Panc1 (cell line): ENCODE measurements at places on chromosomes 11 and 22. TPM values are rescaled to one million over a fixed set of nuclear protein-coding genes. Genes with fewer than 3 reads are reported as not detected.

GRCh38 chr11:125279676-125280418 lies 115.3 kb downstream of the PKNOX2 start:
- DNase-seq = no peak

- DNase-seq = no peak
These were observed 56.7 kb downstream of the PHF21B start for GRCh38 chr22:44952863-44953746.

- no peak for DNase-seq
These were observed 745 bp upstream of the ZBTB44 start for GRCh38 chr11:130315354-130315970.

DNA sequence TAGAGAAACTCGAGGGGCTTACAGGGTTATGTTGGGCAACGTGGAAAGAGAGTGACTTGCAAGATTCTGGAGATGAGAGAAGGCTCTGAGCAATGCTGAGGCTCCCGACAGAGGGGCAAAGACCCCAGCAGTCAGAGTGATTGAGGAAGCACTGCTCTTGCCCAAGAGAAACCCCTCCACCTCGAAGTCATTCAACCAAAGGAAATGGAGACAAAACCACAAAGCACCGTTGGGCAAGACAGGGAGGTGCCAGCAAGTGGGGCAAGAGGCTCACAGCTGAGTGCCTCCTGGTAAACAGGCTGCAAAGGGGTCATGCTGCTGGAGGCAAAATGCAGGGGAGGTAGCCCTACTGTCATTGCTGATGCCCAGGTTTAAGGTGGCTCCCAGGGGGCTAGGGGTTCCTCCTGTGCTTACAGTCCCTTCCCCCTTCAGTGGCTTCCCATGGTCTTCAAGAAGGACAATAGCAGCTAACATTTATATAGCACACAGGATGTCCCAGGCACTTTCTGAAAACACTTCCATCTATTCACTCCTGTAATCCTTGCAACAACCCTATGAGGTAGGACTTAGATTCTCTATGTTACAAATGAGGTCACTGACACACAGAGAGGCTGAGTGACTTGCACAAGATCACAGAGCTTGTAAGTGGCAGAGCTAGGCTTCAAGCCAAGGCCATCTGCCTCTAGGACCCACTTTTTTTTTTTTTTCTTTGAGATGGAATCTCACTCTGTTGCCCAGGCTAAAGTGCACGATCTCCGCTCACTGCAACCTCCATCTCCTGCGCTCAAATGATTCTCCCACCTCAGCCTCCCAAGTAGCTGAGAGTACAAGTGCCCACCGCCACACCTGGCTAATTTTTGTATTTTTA lies 18.1 kb upstream of the MYH9 start:
- no peak for DNase-seq

The APOBEC3A gene
- not detected for total RNA-seq

GRCh38 chr22:35719212-35719875 lies 1.7 kb downstream of the APOL5 start:
- DNase-seq = no peak

DNA sequence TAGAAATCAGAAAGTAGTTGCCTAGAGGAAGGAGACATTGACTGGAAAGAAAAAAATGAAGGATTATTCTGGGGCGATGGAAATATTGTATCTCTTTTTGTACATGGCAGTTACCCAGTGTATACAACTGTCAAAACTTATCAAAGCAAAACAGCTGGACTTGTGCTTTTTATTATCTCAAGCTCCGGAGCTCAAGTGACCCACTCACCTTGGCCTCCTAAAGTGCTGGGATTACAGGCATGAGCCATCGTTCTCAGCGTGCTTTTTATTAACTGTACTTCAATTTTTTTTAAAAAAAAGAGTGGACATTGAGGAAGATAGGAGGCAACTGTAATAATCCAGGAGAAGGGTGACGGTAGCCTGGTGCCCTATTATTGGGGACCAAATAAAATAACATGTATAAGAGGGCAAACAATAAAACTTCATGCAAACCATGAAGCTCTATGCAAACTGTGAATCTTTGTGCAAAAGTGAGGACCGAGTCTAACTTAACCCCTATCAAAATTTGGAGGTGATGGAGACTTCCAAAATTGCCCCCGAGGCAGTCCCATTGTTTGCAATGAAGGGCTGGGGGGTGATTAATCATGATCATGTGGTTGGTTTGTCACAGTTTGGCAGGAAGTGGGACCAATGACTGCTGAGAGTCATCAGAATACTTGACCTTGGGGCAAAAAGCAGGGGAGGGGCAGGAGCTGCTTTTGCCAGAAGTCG lies 23.5 kb downstream of the FZD4 start:
- no peak for DNase-seq

GRCh38 chr22:19466126-19466716 lies 12.8 kb downstream of the UFD1 start:
- DNase-seq = no peak

DNA sequence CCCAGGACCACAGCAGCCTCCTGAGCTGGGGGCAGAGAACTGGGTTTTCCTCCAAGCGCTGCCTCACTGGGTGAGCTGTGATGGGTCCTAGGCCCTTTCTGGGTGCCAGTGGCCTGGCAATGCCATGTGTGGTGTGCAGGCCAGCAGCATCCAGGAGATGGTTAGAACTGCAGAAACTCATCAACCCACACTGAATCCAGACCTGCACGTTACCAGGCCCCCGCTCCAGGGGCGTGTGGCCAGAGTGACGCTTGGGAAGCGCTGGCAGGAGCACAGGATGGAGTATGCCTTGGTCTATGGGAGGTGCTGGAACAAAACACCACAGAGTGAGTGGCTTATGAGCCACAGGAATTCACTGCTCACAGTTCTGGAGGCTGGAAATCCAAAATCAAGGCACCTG lies 97.0 kb downstream of the MN1 start:
- DNase-seq = no peak

DNA sequence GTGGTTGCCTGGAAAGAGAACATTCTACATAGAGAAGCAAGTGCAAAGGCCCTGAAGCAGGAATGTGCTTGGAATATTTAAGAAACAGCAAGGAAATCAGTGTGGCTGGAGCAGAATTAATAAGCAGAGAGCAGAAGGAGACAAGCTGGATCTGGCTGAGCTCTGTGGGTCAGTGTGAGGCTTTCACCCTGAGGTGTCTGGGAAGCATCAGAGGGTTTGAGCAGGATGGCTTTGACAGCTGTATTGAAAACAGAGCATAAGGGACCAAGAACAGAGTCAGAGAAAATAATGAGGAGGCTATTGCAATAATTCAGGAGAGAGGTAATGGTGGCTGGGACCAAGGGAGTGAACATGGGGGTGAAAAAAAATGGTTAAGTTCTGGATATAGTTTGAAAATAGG lies 199.6 kb downstream of the NXPE2 start:
- DNase-seq = no peak

GRCh38 chr11:15764326-15764725 lies 592.0 kb downstream of the SOX6 start:
- no peak for DNase-seq

The CBLIF gene
- total RNA-seq = not detected

- no peak for DNase-seq
These were observed 96.0 kb downstream of the TRPC6 start for GRCh38 chr11:101487775-101488174.

GRCh38 chr11:120331301-120331996 lies 4.8 kb upstream of the ARHGEF12 start:
- no peak for DNase-seq

- no peak for DNase-seq
These were observed 1.3 kb upstream of the B4GALNT4 start for GRCh38 chr11:367956-368413.

DNA sequence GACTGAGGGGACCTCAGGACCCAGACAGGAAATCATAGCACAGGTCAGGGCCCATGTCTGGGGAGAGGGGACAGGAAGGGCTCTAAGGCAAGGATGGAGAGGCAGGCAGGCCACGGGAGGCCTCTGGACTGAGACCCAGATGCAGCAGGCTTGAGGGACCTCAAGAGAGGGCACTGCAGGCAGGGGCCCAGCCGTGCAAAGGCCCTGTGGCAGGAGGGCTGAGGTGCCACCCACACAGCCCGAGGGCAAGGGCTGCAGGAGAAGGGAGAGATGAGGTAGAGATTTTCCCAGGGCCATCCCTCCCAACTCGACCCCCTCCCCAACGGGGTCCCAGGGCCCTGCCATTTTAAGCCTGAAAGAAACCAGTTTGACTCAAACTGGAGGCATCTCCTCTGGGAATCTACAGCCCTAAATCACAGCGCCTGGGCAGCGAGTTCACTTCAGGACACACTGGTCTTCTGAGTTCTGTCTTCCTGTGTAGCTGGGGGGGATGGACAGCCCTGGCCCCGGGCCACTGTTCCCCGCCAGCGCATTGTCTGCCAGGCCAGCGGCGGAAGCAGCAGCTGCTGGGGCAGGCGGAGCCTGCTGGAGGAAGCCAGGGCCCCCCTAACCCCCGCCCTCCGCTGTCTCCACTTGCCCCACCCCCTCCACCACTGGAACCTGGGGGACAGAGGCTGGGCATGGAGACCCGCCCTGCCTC lies 20.3 kb upstream of the WNT7B start:
- DNase-seq = no peak

The CREB3L1 gene
- total RNA-seq = 35.6 TPM

The SPI1 gene
- 0.31 TPM for total RNA-seq

DNA sequence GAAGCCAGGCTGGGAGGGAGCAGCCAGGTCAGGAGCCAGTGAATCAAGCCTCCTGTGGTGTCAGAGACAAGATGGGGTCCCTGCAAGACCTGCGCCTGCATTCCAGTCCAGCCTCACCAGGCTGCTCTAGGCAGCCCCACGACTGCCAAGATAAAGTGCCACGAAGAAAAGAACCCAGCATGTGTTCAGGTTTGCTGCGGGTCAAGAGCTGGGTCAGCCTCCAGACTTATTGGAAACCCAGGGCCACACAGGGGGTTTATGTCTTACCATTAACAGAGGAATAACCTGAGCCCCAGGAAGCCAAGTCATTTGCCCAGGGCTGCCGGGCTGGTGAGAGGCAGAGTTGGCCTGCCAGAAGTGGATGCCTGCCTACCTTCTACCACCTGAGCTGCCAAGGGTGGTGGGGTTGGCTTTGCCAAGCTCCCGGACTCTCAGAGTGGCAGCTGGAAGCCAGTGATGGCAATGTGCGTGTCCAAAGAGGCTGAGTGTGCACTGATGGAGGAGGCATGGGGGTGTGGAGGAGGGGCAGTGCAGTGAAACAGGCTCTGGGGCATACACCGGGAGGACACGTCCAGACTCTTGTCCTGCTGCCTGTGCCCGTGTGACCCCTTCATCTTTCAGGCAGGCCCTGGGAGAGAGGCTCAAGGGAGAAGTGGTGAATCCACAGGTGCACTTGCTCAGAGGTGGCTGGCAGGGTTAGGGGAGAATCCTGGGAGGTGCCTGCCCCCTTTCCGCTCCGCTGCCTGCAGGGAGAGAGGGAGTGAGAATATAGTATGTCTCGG lies 1.7 kb downstream of the RASD2 start:
- no peak for DNase-seq

- DNase-seq = no peak
These were observed 9.0 kb upstream of the KCNQ1OT1 start for GRCh38 chr11:2708757-2709281.

DNA sequence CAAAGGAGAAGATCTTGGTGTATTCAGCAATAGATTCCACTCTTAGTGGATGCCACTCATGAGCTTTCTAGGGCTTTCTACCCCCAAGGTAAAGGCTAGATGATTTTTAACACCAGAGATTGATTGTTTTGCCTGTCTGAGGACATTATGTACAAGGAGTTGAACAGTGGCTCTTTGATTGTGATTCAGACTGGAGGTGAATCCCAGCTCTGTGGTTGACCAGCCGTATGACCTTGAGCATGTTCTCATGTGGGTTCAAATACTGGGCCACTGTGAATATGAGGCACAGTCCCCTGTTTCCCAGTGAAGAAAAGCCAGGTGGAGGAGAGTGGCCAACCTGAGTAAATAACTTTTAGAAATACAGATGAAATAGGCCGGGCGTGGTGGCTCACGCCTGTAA lies 24.0 kb upstream of the PARVB start:
- DNase-seq = no peak

The TMPRSS6 gene
- not detected for total RNA-seq

GRCh38 chr22:19430890-19431541 lies 517 bp downstream of the HIRA start:
- no peak for DNase-seq

The C11orf86 gene
- 0.28 TPM for total RNA-seq

The OR8D1 gene
- total RNA-seq = not detected

DNA sequence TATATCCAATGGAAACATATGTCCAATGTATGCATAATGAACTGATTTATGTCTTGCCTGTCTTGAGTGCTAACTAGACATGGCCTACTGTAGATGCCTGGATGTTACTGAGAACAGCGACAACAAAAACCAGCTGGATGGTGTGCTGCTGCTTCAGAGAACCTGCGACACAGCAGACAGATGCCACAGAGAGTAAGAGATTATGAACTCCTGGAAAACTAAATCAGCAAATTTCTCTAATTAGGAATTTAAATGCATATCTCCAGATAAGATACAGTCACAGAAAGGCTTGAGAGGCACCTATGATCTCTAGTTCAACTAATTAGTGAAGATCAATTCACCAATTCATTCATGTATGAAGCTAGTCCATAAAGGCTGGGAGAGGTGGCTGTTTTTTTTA lies 1508.0 kb upstream of the TENM4 start:
- DNase-seq = no peak

DNA sequence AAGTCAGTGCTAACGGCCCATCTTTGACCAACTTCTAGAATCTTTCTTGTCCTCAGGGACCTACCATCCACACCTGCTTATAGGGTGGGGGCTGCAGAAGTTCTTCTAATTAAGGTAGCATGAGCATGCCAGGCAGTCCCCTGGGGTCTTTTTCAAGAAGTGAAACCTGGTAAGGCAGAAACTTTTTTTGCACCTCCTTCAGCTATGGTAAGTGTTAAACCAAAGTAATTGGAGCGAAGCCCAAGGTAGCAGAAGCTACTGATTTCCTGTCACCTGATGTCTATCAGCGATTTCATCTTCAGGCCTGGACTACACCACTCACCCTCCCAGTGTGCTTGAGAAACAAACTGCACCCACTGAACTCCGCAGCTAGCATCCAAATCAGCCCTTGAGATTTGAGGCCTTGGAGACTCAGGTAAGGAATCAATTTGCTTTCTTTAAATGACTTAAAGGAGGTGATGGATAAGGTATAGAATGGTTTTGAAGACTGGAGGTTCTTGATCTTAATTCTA lies at the start of gene MS4A1:
Gene MS4A1, plus strand, starts transcription at position 317 of the 512 bp plus-strand sequence. CDS start 6,528 bp downstream, outside the sequence.
- no peak for DNase-seq

The OR8B4 gene
- total RNA-seq = not detected

The OR52I1 gene
- not detected for total RNA-seq

DNA sequence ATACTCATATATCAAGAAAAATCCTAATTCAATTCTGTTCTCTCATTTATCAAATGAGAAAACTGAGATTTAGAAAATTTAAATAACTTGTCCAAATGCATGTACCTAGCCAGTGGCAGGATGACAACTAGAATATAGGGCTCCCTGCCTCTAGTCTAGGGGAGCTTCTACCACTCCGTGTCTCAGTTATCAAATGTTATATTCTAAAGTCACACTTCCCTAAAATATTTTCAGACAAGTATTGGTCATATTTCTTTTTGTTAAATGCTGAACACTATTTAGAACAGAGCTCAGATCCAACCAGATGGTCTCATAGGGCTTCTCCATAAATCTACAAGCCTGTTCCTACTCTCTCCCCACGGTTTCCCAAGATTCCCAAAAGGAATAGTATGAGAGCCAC lies 26.3 kb downstream of the KCNJ1 start:
- no peak for DNase-seq
